GM19239 (cell line): ENCODE measurements at places on chromosomes 4 and X.

- no peak for DNase-seq
These were observed 138.8 kb downstream of the TEX11 start for GRCh38 chrX:70769659-70770227.

DNA sequence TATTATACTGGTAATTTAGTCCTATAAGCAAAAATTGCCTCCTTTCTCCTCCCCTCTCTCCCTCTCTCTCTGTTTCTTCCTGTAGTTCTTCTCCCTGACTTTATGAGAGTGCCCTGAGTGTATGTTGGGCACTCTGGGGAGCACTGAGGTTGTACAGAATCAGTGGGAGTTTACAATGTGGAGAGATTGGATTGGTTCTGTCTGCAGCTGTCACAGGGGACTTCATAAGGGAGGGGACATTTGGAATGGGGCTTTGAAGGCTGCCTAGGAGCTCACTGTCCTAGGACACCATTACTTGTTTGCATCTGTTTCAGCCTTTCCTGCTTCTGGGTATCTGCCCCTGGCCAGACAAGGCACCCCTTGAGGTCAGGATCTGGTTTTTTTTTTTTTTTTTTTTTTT lies 22.9 kb downstream of the SH3TC1 start:
- DNase-seq = no peak

DNA sequence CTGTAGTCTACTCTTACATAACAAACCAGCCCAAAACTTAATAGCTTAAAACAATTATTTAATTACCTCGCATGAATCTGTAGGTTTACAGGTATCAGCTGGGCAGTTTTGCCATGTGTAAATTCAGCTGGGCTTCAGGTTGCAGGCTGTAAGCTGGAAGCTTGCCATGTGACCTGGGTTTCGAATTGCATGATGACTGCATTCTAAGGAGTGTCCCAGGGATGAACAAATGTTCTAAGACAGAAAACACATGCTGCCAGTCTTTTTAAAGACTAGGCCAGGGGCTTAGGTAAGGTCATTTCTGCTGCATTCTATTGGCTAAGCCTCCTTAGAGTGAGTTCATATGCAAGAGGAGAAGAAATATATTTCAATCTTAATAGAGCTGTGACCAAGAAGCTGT lies 44.8 kb downstream of the GRIA2 start:
- DNase-seq = no peak

DNA sequence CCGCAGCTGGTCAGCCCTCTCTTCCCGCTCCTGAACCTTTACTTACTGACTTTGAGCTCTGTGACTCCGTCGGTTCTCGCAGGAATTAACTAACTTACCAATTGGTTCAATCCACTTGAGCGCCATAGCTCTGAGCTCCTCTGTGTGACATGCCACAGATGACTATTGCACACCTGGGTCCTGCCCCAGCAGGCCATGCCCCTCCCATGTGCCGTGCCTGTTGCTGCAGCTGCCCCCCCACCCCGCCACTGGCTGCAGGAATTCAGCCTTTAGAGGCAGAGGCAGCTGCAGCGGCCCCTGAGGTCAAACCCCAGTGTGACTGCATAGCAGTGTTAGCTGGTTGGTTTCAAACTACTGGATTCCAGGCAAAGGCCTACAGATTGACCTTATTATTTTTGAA lies 70.6 kb downstream of the MTMR1 start:
- no peak for DNase-seq

- DNase-seq = no peak
These were observed 164.4 kb downstream of the GRIA3 start for GRCh38 chrX:123348468-123348867.

DNA sequence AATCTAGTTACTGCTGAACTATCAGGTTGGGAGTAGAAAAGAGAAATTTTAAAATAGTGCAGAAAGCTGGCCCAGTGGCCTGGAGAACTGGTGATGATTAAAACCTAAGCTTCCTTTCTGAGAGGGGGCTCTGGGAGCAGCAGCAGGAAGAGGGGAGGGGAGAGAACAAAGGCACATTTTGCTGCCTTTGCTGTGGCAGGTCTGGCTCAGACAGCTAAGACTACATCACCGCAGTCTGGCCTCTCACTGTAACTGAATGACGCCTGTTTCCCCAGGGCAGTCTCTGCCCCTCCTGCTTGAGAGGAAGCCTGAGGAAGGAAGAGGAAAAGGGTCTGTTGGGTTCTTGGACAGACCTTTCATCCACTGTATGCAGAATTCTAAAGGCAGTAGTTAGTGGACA lies 148.5 kb downstream of the FRAS1 start:
- no peak for DNase-seq

DNA sequence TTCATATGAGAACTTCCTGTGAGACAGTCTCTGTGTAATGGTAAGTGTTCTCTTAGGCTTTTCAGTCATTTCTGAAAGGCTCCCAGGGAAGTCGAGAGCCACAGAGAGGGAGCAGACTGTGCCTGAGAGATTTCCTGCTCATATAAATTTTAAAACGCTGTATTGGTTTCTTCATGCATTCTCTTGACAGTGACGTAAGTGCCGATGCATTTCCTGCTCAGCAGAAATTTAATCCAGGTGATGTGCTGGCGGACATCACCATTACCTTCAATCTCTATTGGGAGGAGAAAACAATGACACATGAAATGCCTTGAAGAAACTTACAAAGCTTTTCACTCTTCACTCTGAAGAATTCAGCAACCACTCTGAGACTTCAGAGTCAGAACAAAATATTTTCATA lies 383.6 kb downstream of the BMPR1B start:
- DNase-seq = no peak

DNA sequence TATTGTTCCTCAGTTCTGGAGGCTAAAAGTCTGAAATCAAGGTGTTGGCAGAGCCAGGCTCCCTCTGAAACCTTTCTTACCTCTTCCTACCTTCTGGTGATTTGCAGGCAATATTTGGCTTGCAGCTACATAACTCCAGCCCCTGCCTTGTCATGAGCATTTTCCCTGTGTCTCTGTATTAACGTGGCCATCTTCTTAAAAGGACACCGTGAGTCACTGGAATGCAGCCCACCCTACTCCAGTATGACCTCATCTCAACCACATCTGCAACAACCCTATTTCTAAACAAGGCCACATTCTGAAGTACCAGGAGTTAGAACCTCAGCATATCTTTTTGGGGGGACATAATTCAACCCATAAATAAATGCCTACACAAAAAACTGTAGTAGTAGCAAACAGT lies 40.7 kb downstream of the FANCB start:
- no peak for DNase-seq

GRCh38 chr4:22416403-22416802 lies 99.5 kb downstream of the ADGRA3 start:
- DNase-seq = no peak

DNA sequence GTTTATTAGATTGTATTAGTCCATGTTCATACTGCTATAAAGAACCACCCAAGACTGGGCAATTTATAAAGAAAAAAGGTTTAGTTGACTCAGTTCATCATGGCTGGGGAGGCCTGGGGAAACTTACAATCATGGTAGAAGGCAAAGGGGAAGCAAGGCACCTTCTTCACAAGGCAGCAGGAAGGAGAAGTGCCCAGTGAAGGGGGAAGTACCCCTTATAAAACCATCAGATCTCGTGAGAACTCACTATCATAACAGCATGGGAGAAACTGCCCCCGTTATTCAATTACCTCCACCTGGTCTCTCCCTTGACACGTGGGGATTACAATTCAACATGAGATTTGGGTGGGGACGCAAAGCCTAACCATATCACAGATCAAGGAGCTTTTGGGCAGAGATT lies 8.1 kb upstream of the HSD17B13 start:
- no peak for DNase-seq

DNA sequence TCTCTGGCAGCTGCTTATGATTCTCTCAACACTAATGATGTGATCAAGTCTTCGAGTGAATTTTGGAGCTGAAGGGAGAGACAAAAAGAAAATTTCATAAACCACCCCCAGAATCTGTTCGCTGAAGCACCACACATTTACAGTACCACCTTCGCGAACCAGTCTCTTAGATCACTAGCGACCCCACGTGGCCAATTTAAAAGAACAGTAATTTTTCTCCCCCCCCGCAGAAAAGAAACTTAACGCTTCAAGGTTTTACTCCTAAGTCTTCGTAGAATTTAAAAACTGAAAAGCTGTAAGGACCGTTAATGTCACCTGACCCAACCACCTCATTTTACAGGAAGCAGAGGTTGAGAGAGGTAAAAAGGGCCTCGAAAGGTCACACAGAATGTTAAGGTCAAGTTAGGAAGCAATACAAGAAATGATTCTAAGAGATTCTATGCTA lies 187.5 kb downstream of the QDPR start:
- DNase-seq = peak; percentile 8

- no peak for DNase-seq
These were observed 9.9 kb downstream of the CPEB2 start for GRCh38 chr4:15012017-15012788.

- no peak for DNase-seq
These were observed 23.1 kb downstream of the DACH2 start for GRCh38 chrX:86171366-86171765.

GRCh38 chrX:72349190-72349589 lies 43.5 kb upstream of the CITED1 start:
- DNase-seq = peak; percentile 1

- DNase-seq = no peak
These were observed 145.9 kb upstream of the GNPDA2 start for GRCh38 chr4:44872246-44872645.

DNA sequence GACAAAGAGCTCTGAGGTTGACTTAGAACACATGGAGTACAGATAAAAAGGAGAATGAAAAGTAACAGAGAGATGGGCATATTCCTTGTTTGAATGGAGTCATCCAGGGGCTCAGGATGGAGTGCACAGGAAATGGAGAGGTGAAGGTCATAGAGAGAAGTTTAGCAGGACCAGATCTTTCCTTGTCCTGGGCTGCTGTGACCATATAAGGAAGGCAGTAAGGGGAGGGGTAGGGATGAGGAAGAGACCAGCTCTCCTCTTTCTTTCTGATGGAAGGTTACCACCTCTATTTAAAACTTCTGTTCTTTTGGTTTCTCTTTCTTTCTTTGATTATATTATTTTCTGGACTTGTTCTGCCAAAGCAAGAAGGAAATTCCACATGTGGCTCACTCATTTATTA lies 27.0 kb downstream of the AR start:
- DNase-seq = no peak

GRCh38 chrX:45711231-45711630 lies 510.6 kb upstream of the DIPK2B start:
- no peak for DNase-seq

DNA sequence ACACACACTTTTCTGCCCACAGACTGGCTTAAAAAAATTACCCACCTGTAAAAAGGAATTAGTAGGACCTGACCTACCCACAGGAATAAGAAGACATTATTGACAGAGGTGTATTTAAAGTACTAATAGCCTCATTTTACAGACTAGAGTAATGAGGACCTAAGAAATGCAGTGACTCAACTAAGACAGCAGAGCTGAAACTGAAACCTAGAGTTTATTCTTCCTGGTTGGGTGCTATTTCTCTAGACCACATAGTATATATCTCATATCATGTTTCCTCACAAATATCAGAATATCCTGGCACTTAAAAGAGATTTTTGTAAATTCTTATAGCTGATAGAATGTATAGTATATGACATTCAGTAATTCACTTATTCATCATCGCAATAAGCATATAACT lies 435.0 kb downstream of the MAGEE1 start:
- no peak for DNase-seq

DNA sequence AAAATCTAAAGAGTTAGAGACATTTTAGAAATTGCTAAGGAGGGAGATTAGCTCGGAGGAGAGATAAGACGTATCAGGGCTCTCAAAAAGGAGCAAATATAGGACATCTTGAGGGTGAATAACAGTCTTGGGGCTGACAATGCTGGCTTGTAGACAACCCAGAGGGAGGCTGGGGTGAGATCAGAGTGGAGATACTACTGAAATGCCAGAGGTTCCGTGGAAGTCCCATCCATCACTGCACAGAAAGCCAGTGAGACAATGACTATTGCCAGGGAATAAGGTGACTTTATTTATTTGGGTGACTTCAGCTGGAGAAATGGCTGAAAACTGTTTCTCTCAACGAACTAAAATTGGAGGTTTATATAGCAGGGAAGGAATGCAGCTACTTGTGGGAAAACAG lies 838.1 kb upstream of the AGA start:
- no peak for DNase-seq

GRCh38 chrX:48939524-48940228 lies 17.7 kb downstream of the OTUD5 start:
- DNase-seq = no peak

DNA sequence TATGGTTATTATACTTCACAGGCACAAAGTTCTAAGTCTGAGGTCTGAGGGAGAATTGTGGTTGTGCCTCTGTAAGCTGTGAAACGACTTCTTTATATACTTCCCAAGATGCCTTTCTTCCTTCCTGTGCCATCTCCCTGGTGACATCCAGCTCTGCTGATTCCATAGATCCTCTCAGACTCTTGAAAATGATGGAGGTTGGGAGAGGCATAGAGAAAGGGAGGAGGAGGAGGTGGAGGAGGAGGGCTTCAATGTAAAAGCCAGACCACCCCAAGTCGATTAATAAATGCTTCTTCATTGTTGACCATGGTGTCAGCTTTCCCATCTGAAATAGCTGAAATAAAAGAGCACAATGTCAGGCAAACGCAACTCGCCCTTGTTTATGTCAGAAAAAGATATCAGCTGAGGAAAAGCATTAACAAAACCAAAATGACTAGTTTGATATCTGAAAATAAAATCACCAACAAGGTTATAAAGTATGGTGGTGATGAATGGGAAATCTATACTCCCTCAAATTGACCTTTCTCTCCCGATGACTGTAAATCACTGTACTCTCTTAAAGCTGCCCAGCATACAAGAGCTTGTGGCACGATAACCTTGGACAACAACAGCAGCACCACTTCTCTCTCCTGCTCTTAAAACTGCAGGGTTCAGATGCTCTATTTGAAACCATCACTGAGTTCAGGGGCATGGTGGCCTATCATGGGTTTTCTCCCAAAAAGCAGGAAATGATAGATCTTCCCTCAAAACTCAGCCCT lies 230.4 kb upstream of the GALNT7 start:
- no peak for DNase-seq

GRCh38 chr4:120070196-120070595 lies 3.5 kb upstream of the MAD2L1 start:
- DNase-seq = no peak

DNA sequence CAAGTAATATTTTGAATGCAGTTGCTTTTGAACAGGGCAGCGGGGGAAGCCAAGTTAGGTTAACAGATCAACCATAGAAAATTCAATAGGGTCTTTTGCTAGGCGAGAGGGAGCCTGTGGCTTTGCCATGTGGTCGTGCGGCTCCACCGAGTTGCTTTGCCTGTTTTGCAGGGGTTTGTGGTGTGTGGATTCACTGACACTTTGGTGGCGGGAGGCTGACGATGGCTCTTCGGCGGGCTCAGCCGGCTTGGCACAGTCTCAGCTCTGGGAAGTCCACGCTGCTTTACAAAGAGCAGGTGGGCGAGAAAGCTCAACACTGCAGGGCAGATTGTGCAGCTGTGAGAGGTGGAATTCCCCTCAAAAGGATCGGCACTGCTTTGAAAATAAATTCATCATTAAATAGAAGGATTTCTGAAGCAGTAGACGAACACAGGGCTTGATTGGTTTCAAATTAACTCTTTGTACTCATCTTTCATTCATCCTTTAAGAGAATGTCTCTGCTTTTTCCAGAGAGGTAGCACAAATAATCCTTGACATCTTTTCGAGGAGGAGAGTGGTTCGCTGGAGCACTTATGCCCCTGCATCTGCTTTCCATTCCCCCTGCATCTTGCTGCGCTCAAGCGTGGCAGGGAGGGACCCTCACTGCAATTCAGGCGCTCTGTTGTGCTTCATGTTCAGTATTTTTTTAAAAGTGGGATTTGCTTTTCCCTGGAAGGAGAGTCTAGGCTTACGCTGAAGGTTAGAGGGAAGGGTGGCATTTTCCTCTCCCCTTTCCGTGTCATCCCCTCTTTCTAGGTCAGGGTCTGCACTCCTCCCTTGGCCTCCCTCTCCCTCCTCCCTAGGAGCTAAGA lies 201.8 kb upstream of the LEF1 start:
- DNase-seq = no peak
